ENCODE measurements at places on chromosomes 1 and 21. TPM values are rescaled to one million over a fixed set of nuclear protein-coding genes. Genes with fewer than 3 reads are reported as not detected.

DNA sequence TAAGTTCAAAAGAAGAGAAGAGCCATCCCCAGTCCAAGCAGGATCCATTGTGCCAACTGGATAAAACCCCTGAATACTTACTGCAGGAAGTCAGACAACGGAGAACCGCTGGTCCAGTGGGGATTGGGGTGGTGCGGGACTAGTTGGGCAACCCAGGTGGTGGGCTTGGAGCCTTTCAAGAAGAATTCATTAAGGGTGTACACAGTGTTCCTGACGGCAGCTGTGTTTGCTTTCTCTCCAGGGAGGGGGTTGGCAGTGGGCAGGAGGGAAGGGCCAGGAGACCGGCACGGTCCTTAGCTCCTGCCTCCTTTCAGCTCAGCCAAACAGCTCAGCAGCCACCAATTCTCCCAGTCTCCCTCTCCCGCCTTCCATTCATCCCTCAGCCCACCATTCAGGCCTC lies 7.1 kb upstream of the CDK18 start:
- DNase-seq, result no peak

DNA sequence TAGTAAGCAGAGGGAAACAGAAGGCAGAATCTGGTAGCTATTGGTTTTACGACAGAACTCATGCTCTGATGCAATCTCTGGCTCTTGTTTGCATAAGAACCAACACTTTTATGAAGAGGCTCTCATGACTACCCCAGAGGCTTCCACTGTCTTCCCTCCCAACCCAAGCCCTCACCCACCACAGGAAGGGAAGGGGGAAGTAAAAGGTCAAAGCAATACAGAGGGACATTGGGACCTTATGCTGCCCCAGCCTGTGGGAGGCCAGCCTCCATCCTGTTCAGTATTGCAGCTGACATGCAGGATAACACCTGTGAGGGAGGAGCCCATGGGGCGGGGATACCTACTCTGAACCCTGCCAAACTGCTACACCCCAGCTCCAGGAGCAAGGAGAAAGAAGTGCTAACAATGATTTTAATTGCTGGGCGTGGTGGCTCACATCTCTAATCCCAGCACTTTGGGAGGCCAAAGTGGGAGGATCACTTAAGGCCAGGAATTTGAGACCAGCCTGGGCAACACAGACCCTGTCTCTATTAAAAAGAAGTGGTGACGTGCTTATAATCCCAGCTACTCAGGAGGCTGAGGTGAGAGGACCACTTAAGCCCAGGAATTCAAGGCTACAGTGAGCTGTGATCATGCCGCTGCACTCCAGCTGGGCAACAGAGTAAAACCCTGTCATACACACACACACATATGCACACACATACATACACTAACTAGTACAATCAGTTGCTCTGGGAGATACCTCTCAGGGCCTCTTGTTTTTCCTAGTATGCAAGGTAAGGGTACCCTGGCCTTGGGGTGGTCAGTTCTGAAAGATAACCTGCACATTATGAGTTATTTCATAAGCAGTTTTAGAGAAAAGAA lies 9.5 kb downstream of the MR1 start:
- no peak for DNase-seq

FRRS1 gene
- total RNA-seq, result 18.6 TPM

PDE4DIP gene
- 9.1 TPM for total RNA-seq

DNA sequence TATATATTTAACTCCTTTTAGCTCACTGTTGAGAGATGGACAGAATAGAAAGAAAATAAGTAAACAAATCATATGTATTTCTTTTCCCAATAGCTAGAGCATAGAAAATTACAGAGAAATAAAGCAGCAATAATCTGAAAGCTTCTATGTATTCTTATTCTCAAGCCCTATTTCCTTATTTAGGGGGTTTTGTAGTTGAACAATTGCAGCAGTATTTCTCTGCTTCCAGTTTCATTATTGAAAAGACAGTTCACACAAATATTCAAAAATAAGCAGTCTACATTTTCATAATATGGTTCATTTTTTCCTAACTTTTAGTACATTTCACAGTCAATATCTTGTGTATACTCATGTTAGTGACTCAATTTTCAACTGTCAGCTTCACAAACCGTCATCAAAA lies 638.2 kb downstream of the MRPL39 start:
- no peak for DNase-seq

GRCh38 chr21:44874497-44875315 lies 1.2 kb upstream of the PTTG1IP start:
- no peak for DNase-seq

- DNase-seq, result no peak
Observed at GRCh38 chr1:150718225-150718891, 2.3 kb downstream of the HORMAD1 start.

GRCh38 chr1:159010391-159010790 lies 684 bp downstream of the IFI16 start:
- no peak for DNase-seq

DNA sequence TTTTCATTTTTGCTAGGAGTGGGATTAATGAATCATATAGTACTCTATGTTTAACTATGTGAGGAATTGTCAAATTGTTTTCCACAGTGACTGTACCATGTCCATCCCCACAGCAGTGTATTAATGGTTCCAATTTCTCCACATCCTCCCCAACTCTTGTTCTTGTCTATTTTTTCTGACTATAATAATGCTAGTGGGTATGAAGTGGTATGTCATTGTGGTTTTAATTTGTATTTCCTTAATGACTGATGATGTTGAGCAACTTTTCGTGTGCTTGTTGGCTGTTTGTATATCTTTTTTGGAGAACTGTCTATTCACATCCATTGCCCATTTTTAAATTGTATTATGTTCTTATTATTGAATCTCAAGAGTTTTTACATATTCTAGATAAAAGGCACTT lies 10.0 kb upstream of the KPRP start:
- no peak for DNase-seq

DNA sequence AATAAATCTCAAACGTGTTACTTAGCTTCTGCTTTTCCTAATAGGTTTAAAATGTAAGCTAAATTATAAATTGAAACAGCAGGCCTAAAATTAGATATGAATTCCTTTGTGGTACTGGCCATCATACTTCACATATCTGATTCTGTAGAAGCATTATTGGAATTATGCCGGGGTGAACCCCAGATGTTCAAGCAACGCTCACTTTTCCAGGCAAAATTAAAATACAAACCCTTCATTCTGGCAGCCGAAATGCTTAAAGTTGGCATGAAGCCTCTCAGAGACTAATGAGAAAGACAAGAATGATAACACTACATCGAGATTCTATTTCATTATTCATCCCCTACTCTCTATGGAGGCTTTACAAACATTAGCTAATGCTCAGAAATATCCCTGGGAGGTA lies 1352.7 kb upstream of the ADGRL2 start:
- no peak for DNase-seq

DNA sequence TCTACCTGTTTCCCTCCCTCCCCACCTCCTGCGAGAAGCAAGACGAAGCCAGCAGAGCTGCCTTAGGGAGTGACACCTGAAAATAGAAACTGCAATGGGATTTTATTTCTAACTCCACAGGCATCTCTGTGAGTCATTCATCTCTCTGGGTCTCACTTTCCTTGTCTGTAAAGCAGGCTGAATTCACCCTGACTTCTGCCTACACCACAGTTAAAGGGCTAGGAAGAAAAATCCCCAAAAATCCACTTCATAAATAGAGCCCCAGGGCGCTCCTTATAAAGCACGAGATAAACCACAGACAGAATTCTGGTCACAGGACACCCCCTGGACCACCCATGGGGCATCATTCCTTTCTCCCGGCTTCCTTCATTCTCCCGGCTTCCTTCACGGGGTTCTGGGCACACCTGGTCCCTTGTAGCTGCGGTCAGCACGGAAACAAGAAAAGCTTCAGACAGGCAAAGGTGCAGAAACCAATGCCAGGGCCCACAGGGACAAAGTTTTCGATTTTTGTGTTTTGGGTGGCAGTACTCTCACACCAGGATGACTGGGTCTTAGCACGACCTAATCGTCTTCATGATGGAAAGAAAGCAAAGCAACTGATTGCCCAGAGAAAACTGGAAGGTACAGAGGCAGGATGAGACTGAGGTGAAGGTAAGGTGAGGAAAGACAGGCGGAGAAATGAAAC lies 2.8 kb upstream of the H6PD start:
- no peak for DNase-seq

GRCh38 chr1:108692724-108693655 lies 880 bp downstream of the PRPF38B start:
- peak; percentile 64 for DNase-seq

- DNase-seq, result peak; percentile 66
Observed at GRCh38 chr21:37071561-37072273, 1.2 kb downstream of the PIGP start.

DNA sequence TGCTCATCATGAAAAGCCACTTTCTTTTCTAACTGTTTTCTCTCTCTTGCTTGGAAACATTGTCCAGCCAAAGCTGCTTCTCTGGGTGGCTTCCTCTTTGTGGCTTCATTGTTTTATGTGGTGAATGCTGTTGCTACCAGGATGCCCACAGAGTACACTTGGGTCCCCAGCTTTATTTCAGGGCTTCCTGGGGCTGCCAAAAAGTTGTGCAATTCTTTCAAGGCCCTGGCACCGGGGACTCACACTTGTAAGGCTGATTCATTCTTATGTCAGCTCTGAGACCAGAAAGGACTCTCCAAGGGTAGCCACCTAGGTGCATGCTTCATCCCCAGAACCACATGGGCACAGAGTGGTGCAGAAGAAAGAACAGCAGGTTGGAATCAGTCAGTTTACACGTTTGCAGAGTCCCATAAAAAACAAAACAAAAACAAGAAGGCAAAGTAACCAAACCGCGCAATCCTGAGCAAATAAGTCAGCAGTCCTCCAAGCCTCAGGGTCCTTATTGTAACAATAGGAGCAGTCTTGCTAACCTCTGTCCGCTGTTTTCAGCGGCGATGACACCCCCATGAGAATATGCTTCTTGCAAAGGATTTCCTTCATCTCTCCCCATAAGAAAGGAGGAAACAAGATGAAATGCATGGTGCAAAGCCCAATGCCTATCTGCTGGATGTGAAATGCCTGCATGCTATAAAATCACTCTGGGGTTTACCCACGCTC lies 89.9 kb upstream of the SSX2IP start:
- DNase-seq, result peak; percentile 47

DNA sequence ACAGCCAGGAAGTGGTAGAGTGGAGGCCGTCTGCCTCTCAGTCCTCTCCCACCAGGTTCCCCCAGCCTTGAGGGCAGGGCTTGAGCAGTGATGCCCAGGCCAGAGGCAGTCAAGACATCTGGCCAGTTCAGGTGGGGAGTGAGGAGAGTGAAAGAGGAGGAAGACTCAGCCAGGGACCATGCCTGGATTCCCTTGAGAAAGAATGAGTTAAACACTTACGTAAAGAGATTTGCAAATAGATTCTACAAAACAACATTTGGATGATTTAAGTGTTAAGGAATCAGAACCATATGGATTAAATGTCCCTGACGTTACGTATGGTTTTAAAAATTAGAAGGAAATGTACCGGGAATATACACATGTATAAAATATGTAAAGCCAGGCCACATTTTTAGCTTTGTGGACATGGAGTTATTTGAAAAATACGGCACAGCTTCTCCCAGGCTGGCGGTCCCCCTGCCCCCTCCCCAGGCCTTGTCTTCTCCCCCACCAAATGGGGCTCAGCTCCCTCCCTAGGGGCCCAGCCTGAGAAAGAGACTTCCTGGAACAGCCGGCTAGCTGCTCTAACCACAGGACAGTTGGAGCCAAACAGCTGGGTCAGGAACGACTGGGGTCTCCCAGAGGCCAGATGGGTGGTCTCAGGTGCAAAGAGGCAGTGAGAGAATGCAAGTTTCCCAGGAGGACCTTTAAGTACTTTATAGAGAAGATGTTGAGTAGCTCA lies 188.3 kb upstream of the EDN2 start:
- DNase-seq, result no peak

GRCh38 chr21:15809818-15810217 lies 80.0 kb downstream of the USP25 start:
- no peak for DNase-seq

TLR5 gene
- not detected for total RNA-seq

- DNase-seq, result no peak
Observed at GRCh38 chr1:168421399-168422004, 122.3 kb downstream of the XCL2 start.

- no peak for DNase-seq
Observed at GRCh38 chr1:95278173-95279006, 44.4 kb downstream of the RWDD3 start.

- no peak for DNase-seq
Observed at GRCh38 chr1:183830389-183830788, 25.5 kb downstream of the RGL1 start.

GRCh38 chr21:41989698-41990097 lies 20.5 kb downstream of the ZBTB21 start:
- no peak for DNase-seq

GRCh38 chr1:114589122-114589521 lies 7.7 kb upstream of the BCAS2 start:
- no peak for DNase-seq

GRCh38 chr1:17080085-17080759 lies 26.4 kb upstream of the SDHB start:
- no peak for DNase-seq

DNA sequence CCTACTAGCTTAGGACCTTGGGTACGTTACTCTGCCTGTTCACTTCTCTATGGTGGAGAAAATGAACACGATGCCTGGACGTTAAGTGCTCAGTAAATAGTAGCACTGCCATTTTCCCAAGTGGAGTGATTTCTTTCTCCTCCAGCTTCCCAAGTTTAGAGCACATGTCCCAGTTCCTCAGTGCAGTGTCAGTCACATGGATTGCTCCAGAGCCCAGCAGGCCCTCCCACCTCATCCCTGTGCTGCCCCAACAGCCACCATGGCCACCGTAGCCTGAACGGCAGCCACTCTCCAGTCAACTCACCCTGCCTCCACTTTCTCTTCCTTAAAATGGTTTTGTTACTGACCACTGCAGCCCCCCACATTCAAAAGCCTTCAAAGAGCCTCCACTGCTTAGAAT lies 8.5 kb downstream of the STMN1 start:
- no peak for DNase-seq

DNA sequence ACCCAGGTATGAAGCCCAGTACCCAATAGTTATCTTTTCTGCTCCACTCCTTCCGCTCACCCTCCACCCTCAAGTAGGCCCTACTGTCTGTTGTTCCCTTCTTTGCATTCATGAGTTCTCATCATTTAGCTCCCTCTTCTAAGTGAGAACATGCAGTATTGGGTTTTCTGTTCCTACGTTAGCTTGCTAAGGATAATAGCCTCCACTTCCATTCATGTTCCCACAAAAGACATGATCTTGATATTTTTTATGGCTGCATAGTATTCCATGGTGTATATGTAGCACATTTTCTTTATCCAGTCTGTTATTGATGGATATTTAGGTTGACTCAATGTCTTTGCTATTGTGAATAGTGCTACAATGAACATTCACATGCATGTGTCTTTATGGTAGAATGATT lies 2.8 kb upstream of the TP53BP2 start:
- DNase-seq, result no peak

UBXN10 gene
- not detected for total RNA-seq

RNF223 gene
- total RNA-seq, result not detected

NUF2 gene
- total RNA-seq, result 22.0 TPM

DNA sequence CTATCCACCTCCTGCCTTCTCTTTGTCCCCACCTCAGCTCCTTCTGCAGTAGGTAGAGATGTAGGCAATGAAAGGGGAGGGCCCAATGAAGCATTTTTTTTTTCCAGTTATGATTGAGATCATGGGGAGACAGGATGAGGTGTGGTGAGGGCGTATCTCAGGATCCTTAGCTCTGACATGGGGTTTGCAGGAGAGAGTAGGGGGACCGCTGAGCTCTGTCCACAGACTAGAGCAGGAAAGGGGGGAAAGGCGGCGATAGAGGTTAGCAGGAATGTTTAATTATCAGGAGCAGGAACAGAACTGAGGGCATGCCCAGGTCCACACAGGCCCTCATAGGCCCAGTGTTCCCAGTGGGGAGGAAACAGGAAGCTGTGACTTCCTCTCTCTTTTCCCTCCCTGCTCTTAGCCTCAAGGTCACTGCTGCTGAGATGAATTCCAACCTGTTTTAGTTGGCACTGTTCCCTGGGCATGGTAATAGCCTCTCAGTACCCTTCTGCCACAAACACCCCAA lies 901 bp upstream of the RXFP4 start:
- DNase-seq, result peak; percentile 54
